CD4-positive, alpha-beta T cell treated with Interleukin-4 for 1 hour (primary cell): ENCODE measurements at places on chromosomes 1 and 21.

DNA sequence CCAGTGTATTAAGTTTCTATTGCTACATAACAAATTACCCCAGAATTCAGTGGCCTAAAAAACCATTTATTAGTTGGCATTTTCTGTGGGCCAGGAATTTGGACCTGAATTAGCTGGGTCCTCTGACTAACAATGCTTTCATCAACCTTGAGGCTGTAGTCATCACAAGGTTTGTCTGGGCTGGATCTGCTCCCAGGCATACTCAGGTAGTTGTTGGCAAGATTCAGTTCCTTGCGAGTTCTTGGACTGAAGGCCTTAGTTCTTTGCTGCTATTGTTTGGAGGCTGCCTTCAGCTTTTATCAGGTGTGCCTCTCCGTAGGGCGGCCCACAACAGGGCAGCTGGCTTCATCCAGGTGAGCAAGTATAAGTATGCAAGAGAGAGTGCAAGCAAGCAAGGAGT lies 31.4 kb upstream of the DEPDC1 start:
- DNase-seq = no peak

- no peak for DNase-seq
Observed at GRCh38 chr1:41135196-41135947, 106.7 kb downstream of the SCMH1 start.

- DNase-seq = no peak
Observed at GRCh38 chr1:159867664-159868026, 5.2 kb upstream of the VSIG8 start.

GRCh38 chr1:208499026-208499425 lies 254.8 kb upstream of the PLXNA2 start:
- DNase-seq = no peak

- no peak for DNase-seq
Observed at GRCh38 chr1:41610361-41610760, 125.9 kb upstream of the EDN2 start.

- DNase-seq = peak; percentile 73
Observed at GRCh38 chr1:109502364-109502851, 7.1 kb downstream of the AMIGO1 start.

GRCh38 chr1:9615316-9616063 lies 26.8 kb downstream of the TMEM201 start:
- peak; percentile 60 for DNase-seq

DNA sequence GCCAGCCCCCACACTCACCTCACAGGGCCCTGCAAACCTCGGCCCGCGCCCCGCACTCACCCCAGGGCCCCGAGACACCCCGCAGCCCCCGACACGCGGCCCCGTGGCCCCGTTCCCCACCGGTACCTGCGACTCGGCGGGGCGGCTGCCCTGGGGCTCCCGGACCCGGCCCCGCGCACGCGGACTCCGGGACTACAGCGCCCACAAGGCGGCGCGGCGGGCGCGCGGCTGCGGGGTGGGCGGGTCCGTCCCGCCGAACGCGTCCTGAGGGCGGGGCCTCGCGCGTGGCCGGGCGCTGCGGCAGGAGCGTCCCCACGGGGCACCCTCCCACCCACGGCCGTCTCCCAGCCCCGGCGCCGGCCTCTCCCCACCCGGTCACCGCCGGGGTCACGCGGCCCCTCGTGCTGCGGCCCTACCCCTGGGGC lies at the start of gene SLC19A1:
Gene SLC19A1, minus strand, starts transcription at position 199 of the 425 bp plus-strand sequence. CDS start 4,481 bp downstream, outside the sequence.
- DNase-seq = peak; percentile 71

GRCh38 chr21:39152271-39152670 lies 31.0 kb downstream of the PSMG1 start:
- DNase-seq = no peak

DNA sequence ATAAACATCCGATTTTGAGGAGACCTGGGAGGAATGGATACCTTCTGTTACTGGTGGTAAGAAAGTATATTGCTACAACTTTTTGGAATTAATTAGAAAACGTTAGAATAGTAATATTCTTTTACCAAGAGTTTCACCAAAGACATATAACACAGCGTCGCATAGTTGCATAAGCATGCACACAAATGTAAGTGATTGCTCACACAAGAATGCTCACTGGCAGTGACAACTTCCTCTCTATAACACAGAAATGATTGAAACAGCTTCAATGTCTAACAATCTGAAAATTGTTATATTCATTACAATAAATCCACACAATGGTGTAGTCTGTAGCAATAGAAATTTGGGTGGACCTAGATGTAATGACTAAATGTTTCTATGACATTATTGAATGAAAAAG lies 998.6 kb downstream of the TTLL7 start:
- DNase-seq = no peak

GRCh38 chr1:232597721-232598120 lies 32.2 kb downstream of the SIPA1L2 start:
- DNase-seq = no peak

GRCh38 chr1:226608699-226609505 lies 60.3 kb downstream of the STUM start:
- peak; percentile 68 for DNase-seq

GRCh38 chr1:153308540-153308939 lies 4.2 kb downstream of the PGLYRP3 start:
- no peak for DNase-seq

DNA sequence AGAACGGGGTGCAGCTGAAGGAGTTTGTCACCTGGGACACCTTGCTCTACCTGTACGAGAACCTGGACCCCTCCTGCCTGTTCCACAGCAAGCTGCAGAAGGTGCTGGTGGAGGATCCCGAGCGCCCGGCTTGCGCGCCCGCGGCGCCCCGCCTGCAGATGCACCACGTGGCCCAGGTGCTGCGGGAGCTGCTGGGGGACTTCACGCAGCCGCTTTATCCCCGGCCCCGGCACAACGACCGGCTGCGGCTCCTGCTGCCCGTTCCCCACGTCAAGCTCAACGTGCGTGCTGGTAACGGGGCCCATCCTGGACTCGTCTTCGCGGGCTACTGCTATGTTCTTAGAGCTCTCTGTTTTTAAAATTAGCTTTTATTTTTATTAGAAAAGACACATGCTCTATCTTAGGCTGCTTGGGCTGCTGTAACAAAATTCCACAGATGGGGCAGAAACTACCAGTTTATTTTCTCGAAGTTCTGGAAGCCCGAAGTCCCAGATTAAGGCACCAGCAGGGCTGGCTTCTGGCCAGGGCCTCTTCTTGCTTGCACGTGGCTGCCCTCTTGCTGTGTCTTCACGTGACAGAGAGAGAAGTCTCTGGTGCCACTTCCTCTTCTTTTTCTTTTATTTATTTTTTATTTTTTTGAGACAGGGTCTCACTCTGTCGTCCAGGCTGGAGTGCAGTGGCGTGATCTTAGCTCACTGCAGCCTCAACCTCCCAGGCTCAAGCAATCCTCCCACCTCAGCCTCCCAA lies 38.1 kb downstream of the TRPM2 start:
- no peak for DNase-seq

- DNase-seq = peak; percentile 25
Observed at GRCh38 chr1:228404107-228404720, 2.4 kb downstream of the TRIM11 start.

DNA sequence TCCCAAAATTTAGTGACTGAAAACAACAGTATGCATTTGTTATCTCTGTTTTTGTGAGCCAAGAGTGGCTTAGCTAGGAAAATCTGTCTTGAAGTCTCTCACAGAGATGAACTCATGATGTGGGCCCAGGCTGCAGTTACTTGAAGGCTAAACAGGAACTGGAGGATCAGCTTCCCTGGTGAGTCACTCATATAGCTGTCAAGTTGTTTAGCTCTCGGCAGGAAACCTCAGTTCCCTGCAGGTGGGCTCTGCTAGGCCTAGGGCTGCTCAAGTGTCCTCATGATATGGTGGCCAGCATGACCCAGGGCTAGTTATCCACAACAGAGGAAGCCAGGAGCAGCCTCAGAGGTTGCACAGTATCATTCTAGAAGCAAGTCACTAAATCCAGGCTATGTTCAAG lies 30.2 kb upstream of the DDX59 start:
- peak; percentile 12 for DNase-seq

DNA sequence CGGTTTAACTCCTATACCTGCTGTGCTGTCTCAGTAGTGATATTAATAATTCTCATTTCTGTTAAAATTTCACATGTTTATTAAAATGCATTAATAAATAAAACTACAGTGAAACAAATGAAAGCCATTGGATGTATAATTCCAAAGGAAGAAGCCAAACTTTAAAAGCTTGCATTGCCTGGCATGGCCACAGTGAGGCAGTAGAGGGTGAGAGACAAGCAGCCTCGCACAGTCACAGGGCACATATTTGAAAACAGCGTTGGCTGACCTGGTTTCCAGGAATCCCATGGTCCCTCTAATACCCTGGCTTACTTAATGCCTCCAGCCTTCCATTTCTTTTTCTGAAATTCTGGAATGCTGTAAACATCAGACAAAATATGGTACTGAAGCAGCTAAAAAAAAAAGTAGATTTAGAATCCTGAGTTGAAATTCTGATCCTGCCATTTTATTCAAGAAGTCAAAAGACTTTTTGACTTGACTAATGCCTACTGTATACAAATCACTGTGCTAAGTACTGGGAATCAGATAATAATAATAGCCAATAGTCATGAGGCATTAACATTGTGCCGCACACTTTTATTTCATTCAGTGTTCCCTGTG lies 6.7 kb upstream of the RNASEL start:
- DNase-seq = peak; percentile 57

DNA sequence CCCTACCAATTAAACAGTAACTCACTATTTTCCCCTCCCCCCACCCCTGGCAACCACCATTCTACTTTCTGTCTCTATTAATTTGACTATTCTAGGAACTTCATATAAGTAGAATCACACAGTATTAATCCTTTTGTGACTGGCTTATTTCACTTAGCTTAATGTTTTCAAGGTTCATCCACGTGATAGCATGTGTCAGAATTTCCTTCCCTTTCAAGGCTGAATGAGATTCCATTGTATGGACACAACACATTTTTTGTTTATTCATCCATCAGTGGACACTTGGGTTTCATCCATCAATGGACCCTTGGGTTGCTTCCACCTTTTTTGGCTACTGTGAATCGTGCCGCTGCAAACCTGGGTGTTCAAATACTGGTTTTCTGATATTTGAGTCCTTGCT lies 41.7 kb downstream of the EIF2D start:
- DNase-seq = no peak

- DNase-seq = no peak
Observed at GRCh38 chr1:230568008-230568407, 74.3 kb upstream of the COG2 start.

GRCh38 chr1:197178998-197179397 lies 32.5 kb upstream of the ASPM start:
- no peak for DNase-seq

DNA sequence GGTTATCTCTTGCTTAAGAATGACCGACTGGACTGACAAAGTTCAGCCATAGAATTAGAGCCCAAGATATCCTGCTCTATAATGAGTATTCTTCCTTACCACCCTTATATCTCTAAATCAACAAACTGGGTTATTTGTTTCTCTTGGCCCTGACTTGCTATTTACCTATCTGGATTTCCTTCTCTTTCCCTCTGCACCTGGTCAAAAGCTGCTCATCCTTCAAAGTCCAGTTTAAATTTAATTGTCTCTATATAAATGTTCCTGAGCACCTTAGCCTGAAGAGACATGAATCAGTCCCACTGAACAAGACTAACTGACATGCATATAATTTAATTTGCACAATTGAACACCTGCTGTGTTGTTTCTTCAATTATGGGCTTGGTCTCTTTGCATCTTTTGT lies 127.1 kb upstream of the KCNJ15 start:
- no peak for DNase-seq

DNA sequence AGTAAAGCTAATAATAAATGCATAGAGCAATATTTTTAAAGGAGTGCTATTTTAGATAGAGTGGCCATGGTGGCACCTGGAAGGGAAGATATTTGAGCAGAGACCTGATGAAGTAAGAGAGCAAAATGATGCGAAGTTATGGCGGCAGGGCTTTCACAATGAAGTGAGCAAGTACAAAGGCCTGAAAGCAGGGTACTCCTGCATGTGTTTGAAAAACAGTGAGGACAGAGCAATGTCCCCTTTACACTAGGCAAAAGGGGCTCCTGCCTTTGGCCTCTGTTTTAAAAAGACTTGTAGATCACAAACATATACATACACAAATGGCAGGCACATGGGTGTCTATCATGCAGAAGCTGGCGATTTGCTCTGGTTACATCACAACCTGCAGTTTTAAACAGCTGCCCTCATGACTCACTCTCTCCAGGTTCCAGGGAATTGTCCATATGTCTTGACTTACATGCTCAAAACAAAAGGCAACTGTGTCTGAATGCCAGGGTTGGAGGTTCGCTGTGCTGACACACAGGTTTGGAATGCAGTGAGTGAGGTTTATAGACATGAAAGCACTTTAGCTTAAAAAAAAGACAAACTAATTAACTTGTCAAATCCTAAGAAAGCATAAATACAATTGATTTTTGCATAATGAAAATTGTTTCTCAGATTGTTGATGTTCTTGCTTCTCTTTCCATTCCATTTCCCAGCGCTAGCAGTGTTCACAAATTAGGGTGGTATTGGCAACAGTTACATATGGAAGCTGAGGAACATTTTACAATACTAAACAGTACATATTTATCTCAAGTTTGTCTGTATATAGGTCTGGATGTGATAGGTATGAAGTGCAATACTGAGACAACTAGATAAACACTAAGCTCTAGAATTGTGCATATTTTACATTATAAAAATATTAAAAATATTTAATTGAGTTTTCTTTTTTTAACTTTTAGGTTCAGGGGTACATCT lies 313.9 kb downstream of the BARHL2 start:
- DNase-seq = no peak
